ENCODE measurements at places on chromosomes 5 and 9.

DNA sequence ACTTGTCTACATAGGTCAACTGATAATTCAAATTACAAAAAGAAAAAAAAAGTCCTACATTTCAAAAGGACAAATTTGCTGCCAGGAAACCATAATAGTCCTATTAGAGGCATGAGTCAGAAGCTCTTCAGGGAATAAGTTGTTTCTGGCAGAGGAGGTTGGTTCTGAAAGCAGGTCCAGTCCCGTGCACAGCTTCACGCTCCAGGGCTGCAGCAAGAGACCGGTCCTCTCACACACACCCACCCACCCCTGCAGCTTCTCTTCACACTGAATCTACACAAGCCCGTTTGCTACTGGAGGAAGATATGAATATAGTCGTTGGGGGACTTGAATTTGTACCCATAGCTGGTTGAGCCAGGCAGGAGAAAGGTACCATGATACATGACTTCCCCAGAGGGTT, 36.9 kb upstream of the SLC1A3 start:
- no peak for DNase-seq

GRCh38 chr5:143472576-143472975, 69.1 kb upstream of the NR3C1 start:
- no peak for DNase-seq

- DNase-seq = peak; percentile 30
These were observed 301.9 kb upstream of the POU5F2 start for GRCh38 chr5:94043311-94043710.

DNA sequence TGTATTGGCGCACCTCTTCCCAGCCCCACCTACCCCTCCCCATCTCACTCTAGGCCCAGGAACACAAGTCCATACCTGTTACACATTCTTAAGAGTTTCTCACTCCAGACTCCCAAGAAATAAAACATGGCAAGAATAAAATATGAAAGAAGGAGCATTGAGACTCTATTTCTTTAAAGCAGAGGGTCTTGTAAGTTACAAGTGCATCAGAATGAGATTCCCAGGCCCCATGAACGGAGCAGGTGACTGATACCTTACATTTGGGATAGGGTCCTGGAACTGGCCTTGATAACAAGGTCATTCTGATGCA, 5.7 kb downstream of the EGR1 start:
- no peak for DNase-seq

GRCh38 chr5:17113174-17113958, 104.1 kb upstream of the BASP1 start:
- no peak for DNase-seq

- DNase-seq = no peak
These were observed 21.2 kb downstream of the COL15A1 start for GRCh38 chr9:98964911-98965336.

- DNase-seq = no peak
These were observed 26.9 kb downstream of the TICAM2 start for GRCh38 chr5:115575167-115576070.

DNA sequence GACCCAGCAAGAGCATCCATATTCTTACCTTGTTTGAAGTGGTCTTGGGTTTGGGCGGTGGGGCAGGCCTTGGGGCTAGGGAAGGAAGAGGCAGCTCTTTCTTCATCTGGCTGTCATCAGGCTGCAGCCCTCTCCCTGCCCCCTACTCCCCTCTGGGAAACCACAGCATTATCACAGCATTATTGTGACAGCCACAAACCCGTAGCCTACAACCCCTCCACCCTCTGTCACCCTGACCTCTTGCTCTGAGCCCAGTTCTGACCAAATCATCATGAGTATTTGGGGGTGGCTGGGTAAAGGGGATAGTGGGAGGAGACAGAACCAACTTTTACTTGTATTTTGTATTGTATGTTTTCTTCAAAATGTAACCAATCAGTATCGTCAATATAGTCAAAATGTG, 94.3 kb upstream of the ARRDC3 start:
- no peak for DNase-seq

GRCh38 chr5:10030219-10030831, 219.4 kb downstream of the ATPSCKMT start:
- no peak for DNase-seq

DNA sequence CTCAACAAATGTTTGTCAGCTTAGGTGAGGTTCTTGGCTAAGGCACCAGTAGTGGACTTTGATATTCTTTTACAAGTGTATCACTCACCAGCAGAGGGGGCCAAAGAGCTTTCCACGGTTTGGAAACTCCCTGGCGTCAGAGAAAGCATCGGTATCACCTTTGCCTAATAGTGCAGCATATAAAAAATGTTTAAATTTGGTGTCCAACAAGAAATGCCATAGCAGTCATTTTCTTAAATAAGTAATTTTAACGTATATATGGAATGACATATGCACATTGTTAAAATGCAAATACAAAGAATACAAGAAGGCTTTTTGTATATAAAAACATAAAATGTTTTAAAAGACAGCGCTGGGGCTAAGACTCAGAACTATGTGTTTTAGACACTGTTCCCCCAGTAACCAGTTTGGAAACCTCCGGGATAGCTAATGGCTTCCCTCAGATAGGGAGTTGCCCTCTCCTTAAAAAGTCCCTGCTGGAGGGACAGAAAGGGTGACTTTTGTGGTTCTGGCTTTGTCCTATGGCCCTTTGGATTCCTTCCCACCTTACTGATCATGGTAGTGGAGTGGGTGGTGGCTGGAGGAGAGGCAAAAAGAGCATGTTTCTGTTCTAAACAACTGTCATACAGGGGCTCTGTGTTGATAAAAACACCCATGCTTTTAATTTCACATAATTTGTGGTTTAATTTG, 124.6 kb downstream of the GPBP1 start:
- peak; percentile 92 for DNase-seq

DNA sequence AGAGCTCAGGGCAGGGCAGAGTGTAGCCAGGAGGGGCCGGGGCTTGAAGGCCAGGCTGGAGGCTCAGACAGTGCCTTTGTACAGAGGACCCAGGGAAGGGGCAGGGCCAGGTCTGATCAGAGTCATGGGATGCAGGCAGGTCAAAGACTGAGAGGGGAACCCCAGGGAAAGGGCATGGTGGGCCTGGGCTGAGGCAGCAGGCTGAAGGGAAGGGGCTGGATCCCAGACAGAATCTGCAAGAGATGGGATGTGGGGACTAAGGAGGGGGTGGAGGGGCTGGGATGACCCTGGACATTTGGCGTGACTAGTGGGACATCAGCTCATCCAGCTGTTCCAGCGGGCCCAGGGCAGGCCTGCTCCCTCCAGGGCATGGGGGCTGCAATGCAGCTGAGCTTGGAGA, 15.5 kb upstream of the MRNIP start:
- no peak for DNase-seq

DNA sequence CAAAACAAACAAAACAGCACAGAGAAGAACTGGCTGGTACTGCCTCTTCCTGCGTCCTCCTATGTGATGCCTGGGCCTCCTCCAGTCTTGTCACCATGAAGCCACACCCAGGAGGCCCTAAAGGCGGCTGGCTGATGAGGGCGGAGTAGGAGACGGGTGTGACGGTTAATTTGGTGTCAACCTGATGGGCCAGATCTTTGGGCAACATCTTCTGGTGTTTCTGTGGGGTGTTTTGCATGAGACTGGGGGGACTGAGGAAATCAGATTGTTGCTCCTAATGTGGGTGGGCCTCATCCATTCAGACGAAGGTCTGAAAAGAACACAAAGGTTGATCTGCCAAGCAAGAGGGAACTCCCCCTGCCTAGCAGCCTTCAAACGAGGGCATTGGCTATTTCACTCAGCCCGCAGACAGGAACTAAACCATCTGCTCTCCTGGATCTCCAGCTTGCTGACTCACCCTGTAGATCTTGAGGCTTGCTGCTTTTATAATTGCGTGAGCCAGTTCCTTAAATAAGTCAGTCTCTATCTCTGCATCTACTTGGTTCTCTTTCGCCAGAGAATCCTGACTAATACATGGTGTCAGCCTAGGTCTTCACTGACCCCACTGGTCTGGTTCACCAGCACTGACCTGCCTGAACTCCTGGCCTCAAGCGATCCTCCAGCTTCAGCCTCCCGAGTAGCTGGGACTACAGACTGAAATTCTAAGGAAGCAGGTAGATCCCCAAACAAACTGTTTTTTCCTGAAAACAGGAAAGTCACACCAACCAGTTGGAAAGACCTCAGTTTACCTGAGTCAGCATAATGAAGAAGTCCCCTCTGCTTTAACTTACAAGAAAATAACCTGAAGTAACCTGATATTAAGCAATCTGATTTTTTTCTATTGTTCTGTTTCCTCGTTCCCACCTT, 12.8 kb upstream of the ZFP62 start:
- no peak for DNase-seq

- no peak for DNase-seq
These were observed 67.5 kb upstream of the MAMDC2 start for GRCh38 chr9:69976152-69976551.

GRCh38 chr5:172828911-172829431, 5.1 kb upstream of the ERGIC1 start:
- DNase-seq = no peak

GRCh38 chr5:80608731-80609130, 38.7 kb upstream of the ANKRD34B start:
- DNase-seq = no peak

GRCh38 chr9:135012166-135012565, 75.3 kb upstream of the OLFM1 start:
- no peak for DNase-seq

DNA sequence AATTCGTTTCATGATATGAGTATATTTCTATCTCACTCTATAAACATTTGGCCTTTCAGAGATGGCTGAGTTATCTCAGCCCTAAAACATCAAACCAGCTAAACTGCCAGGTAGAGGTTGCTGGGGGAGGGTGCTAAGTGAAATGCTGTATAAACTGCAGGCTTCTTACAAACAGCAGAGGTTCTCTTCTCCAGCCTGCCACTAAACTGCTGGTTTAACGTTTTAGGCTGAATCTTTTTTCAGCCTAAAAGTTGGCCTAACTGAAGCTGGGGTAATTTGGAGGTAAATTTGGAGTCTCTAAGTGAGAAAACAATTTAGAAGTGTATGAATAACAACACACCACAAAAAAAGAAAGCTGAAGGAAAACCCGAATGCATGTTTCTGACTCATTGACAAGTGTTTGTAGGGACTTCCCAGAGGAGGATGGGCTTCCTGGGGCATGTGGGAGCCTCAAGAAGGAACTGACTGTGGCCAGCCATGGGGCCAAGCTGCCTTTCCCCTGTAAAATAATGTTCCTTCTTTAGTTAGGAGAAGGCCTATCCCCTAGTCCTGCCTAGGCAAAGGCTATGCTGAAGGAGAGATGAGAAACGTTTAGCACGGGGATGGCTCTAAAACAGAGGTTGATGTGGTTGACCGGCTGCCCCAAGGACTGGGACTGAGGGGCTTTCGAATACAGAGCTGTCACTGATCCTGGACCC, 44.3 kb downstream of the SLC28A3 start:
- DNase-seq = no peak

DNA sequence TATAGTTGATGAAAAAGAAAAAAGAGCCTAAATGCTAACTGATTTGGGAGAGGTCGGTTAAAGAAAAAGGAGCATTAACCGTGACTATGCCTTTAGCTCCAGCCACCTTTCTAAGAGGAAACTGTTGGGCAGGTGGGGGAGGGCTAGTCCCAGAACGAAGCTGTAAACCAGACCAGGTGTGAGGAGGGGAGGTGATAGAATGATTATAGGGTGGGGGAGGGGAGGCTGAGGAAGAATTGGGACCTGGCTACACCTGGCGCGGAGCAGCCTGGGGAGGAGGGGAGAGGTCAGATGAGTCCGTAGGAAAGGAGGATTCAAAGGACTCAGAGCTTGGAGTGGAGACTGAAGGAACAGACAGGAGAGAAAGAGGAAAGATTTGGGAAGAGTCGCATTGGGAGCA, 73.4 kb downstream of the PHAX start:
- no peak for DNase-seq

- no peak for DNase-seq
These were observed 98.3 kb downstream of the UBAP2 start for GRCh38 chr9:33950371-33950770.

DNA sequence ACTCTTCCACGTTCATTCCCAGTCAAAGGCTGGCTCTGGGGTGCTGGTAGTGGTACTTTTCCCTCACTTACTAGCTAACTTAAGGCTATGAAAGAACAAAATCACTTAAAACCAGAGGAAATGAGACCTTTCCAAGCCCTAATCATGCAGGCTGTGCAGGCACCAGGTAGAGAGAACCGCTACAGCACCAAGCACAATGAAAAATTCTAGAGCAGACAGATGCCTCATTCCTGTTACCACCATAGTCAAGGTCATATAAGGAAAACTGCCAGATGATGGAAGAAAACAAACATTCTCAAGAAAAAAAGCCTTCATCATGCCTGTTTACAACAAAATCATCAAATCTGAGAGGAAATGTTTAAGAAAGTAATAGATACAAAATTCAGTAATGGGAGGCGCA, 374.4 kb upstream of the PDE4D start:
- no peak for DNase-seq

GRCh38 chr9:125893277-125893676, 146.1 kb downstream of the PBX3 start:
- DNase-seq = no peak

GRCh38 chr5:117454716-117455212, 880.1 kb upstream of the SEMA6A start:
- DNase-seq = peak; percentile 97

GRCh38 chr5:97434021-97434420, 251.0 kb upstream of the RIOK2 start:
- DNase-seq = no peak

- DNase-seq = peak; percentile 99
These were observed 37.7 kb upstream of the STXBP1 start for GRCh38 chr9:127574072-127574993.

- DNase-seq = no peak
These were observed 27.5 kb downstream of the SLC46A2 start for GRCh38 chr9:112863214-112863613.

- no peak for DNase-seq
These were observed 246.6 kb upstream of the ANKRD55 start for GRCh38 chr5:56479696-56480077.

GRCh38 chr5:82799361-82800077, 277.7 kb downstream of the TMEM167A start:
- no peak for DNase-seq

GRCh38 chr5:78527925-78528324, 120.6 kb downstream of the LHFPL2 start:
- DNase-seq = no peak

DNA sequence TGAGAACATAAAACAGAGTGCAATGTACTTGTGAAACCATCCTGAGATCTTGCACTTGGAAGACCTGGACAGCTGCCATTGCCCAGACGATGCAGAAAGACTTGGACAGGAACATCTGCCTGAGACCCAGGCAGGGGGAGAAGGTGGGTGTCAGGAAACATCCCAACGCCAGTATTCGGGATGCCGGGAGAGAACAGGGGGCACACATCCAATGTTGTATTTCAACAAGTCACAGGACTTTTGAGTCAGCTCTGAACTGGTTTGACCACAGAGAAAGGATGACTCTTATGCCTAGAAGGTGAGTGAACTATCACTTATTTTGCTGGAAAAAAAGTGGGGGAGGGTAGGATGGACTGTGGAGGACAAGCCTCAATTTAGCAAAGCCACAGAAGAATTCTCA, 124.6 kb downstream of the ROR2 start:
- DNase-seq = no peak

GRCh38 chr9:115116421-115117284, 1.3 kb downstream of the TNC start:
- DNase-seq = no peak

Data from T47D (cell line).